GM12892 (cell line): ENCODE measurements at places on chromosomes 12 and 14.
A peak's percentile ranks its signal among the peaks of the same experiment; 100 is the strongest.

GRCh38 chr12:98644433-98644711, 216 bp downstream of the IKBIP start:
- DNase-seq: peak; percentile 17

GRCh38 chr12:128077211-128077916, 189.6 kb upstream of the TMEM132C start:
- DNase-seq: no peak

DNA sequence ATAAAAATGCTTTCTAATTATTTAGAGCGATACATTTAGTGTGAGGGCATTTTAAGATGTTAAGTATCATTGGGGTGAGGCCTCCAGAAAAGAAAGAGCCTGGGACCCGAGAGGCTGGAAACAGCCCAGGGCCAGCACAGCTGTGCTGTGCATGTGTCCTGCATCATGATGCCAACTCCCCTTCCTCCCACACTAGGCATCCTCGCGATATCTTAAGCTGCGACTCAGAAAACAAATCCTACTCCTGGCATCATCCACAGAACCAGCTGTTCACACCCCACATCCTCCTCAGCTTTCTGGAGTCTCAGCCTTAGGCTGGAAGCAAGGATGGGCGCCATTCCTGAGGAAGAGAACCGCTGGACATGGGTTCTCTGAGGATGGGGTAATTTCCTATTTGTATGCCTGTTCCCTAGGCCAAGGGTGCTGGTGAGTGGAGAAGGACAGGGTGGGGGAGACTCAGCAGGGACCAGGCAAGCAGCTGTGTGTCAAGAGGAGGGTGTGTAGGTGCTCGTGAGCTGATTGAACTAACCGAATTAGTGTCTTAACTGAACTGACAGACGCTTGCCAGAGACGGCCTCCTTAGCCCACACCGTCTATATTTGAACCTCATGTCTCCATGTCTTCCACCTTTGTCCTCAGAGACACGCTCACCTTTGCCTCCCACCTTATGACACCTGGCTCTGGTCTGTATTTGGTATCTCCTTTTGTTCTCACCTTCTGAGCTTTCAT, 15.6 kb upstream of the MCRS1 start:
- no peak for DNase-seq

DNA sequence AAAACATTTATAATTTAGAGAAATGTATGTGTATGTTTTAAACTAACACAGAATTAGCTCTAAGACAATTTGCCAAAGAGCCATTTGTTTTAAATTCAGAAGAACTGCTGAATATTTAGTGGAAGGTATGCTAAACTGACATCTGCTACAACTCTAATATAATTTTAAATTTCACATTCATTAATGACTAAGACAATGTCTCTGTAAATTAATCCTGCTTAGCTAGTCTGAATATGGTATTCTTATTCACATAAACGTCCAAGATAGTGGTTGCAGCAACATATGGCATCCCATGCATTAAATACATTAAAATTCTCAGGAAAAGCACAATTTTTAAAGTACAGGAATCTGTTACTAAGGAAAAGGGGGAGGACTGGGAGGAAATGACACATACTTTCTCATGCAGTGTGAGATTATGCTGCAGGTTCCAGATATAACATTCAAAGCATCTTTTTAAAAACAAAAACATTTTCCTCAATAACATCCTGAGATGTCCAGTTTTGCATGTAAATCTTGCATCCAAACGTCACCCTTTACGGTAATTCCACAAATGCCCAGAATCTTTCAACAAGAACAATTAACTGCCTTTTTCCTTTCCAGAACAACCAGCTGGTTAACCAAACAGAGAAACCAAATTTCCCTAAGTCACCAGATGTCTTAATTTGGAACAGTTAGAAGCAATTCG, 26.9 kb downstream of the WDR89 start:
- no peak for DNase-seq

DNA sequence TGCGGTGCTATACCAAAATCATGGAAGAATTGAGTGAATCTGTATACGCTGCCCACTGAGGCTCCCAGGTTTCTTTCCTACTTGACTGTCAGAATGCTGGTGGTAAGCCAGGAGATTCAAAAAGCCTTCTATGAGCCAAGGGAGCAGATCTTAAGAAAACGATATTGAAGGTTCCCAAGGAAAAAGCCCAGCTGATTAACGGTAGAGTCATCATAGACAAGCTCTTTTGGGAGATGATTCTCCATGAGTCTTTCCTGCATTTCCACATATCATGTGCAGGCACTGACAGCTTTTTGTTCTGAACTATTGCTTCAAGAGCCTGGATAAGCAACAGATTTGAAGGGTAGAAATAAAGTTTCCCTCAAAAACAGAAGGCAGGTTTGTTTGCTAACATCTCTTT, 17.5 kb downstream of the SLC35F4 start:
- no peak for DNase-seq

DNA sequence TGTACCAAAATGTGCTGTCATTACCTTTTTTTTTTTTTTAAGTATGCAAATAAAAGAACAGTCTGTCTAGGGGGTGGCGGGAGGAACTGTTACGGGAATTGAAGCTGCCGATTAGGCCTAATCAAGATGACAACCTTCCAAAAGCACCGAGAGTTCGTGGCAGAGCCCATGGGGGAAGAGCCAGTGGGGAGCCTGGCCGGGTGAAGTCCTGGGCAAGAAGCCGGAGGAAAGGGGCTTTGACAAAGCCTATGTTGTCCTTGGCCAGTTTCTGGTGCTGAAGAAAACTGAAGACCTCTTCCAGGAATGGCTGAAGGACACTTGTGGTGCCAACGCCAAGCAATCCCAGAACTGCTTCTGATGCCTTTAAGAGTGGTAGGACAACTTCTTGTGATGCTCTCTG, 42.6 kb downstream of the ACTN1 start:
- no peak for DNase-seq

GRCh38 chr12:70637303-70638085, at the start of gene PTPRB:
TSS of gene PTPRB (minus strand) at chr12:70637429. CDS start at chr12:70637395, 34 bp downstream.
- DNase-seq: no peak

- peak; percentile 5 for DNase-seq
These were observed 620 bp downstream of the TMTC1 start for GRCh38 chr12:29782871-29783772.

GRCh38 chr14:30348445-30348844, 210.5 kb upstream of the G2E3 start:
- no peak for DNase-seq

DNA sequence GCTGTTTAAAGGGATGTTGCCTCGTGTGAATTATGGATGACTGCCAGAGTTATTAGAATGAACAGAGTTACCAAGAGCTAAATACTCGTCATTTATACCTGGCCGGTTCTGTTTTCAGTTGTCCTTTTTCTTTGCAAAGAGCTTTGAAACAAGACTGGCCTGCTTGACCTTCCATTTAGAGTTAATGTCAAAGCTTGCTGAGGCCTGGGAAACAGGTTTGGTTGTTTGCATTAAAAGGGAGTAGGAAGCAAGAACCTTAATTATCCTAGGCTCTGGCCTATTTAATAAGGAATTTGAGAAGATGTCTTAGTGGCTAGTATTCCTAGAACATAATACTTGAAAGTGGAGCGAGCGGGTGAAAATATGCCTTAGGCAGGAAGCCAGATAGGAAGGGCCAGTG, 233.3 kb downstream of the CACNA1C start:
- DNase-seq: no peak

DNA sequence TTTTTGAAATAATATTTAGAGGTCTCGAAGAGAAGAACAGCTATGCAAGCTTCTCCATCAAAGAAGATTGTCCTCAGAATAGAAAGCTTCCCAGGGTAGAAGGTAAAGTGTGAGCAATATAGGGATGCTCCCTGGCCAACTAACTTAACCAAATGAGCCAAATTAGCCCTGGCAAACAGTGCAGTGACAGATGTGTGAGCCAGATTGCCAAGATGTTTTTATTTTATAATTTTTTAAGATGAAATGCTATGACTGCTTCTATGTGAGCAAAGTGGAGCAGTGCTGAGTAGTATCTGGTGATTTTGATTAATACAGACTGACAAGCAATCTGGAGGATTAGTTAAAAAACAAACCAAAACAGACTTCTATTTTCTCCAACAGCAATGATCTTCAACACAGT, 202.1 kb downstream of the NOVA1 start:
- no peak for DNase-seq

DNA sequence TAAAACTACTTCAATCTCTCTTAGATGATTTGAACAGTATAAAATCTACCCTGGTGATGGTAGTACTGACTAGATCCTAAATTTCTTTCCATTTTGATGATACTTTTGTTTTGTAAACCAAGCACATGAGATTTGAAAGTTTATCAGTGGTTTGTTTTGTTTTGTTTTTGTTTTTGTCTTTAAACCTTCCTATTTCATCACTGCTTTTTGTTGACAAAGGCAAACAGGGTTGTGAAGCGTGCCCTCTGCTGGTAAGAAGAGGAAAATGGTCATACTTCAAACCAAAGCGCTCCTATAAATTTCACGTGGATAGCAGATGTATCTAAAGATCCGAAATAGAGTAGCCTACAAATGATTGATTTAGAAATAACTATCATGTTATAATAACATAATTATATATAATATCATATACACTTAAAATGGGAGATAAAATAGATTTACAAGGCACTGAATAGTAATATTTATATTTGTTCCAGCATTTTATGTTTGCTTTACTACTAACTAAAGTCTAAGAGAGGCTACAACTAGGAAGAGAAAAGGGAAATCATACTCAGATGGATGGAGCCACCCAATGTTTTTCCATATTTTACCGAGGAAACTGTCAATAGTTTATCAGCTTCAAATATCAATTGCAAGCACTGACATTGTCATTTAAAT, 254.0 kb upstream of the USP15 start:
- peak; percentile 13 for DNase-seq

DNA sequence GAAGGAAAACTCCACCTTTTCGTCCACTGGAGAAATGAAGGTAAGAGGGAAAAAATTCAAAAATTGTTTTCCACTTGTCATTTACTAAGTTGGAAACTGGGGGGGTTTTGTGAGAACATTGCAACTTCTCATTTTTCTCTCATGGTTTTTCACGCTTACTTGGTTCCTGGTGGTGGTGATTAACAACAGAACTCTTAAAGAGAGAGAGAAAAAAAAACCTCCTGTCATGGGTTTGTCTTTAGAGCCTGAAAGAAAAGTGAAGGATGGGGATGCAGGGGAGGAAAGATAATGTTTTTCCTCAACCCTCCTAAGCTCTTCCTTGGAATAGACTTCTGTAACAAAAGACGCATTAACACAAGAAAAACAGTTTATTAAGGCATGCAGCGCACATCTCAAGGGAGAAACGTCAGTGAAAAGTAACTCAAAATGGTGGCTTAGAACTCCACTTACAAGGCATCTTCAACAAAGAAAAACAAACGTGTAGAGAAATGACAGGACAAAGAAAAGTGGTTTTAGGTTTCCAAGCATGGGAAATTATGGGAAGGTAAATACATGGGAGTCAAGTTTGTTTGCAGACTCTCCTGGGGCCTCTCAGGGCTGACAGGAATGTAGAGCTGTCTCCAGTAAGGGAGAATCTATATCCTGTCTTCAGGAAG, 81.9 kb upstream of the ATF7IP start:
- no peak for DNase-seq

DNA sequence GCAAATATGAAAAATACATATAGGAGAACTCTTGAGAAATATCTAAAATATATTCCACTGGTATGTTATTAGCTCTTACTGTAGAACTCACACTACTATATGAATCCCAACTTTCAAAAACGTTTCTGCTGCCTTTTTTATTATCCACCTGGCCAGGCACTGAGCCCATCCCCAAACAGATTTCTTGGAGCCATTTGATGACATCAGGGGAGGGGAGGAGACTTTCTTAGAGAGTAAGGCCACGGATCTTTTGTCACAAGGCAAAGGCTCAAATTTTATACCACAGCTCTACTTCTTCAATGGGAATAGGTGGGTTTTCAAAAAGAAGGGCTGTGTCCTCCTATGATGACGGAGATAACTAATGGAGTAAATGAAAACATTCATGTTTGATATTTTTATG, 83.0 kb downstream of the SLC25A21 start:
- no peak for DNase-seq

DNA sequence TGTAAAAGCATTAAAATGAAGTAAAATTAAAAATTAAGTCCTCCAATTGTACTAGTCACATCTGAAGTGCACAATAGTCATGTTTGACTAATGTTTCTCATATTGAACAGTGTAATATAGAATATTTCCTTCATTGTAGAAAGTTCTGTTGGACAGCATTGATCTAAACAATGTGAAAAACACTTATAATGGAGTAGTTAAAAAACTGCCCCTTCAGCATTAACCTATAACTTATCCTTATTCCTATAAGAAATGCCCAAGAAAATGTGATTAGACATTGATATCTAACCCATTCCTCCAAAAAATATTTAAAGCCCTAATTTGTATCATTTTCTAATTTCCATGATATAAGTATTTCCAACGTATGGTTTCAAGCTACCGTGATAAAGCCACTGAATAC, 210.7 kb downstream of the RASSF9 start:
- DNase-seq: no peak

GRCh38 chr14:64844969-64845536, 34.7 kb downstream of the SPTB start:
- DNase-seq: no peak

- no peak for DNase-seq
These were observed 31.6 kb downstream of the WBP11 start for GRCh38 chr12:14771651-14772137.

DNA sequence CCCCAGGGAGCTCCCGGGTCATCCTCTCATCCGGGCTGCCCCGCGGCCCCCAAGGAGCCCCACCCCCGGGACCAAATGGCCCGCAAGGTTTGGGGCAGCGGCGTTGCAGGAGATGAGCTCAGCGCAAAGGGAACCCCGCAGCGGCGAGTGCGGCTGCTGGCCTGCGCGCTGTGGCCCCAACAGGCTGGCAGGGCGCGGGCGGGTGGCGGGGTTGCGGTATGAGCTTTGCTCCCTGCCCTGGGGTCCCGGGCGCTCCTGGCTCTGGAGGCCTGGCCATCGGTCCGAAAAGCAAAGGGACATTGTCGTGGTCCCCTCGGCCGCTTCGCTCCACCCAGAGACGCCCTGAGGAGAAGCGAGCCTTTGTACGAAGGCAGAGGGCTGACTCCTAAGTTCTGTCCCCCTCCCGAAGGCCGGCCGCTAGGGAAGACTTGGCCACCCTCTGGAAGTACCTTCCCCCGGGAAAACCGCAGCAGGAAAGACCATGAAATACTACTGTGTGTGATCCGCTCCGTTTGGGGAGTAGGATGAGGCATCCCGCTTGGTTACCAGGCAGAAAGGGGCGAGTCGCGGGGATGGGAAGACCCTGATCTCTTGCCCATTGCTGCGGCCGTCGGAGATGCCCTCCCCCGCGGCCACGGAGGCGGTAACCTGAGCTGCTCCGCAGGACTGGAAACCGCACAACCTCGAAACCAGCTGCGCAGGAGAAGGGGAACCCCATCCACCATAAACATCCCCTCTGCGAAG, 620 bp upstream of the NID2 start:
- no peak for DNase-seq

DNA sequence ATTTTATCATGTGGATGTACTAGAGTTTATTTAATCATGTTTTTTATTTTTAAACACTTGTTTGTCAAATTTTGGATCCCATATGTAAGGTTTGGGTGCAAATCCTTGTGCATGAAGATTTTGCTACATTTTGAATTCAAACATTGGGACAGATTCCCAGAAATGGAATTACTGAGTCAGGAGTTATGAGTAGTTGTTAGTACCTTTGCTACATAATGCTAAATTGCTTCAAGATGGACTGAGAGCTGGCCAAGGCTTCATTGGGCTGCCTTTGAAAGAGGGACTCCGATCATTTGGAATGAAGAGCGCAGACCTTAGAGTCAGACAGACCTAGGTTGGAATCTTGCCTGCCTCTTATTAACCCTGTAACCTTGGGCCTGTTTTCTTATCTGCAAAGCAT, 154.9 kb upstream of the PWP1 start:
- no peak for DNase-seq

- no peak for DNase-seq
These were observed 11.7 kb downstream of the PTHLH start for GRCh38 chr12:27960821-27961220.

GRCh38 chr12:81257947-81258551, 180.2 kb downstream of the ACSS3 start:
- DNase-seq: no peak
